ENCODE measurements at places on chromosomes 5 and 9. TPM values are rescaled to one million over a fixed set of nuclear protein-coding genes. Genes with fewer than 3 reads are reported as not detected.

- DNase-seq, result no peak
Measured at GRCh38 chr9:120393386-120394057, 186.4 kb downstream of the CDK5RAP2 start.

Gene AIF1L
- 25.9 TPM for polyA plus RNA-seq

Gene PFN3
- polyA plus RNA-seq, result not detected

DNA sequence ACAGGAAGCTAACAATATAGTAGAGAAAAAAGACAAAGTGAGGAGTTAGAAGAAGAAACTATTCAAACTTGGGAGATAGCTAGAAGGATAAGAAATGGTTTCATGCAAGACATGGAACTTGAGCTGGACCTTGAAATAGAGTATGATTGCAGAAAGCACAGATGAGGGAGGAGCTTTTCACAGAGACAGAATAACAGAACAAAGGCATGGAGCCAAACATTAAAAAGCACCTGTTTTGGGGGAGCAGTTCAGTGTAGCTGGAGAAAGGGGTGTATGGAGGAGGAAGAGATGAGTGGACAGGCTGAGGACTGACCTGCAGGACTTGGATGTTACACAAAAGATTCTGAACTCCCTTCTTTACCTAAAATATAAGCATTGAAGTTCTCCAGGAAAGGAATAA is 25.2 kb downstream of the DTWD2 start:
- DNase-seq, result no peak

- DNase-seq, result peak; percentile 75
Measured at GRCh38 chr9:111232997-111233790, 96.8 kb downstream of the OR2K2 start.

DNA sequence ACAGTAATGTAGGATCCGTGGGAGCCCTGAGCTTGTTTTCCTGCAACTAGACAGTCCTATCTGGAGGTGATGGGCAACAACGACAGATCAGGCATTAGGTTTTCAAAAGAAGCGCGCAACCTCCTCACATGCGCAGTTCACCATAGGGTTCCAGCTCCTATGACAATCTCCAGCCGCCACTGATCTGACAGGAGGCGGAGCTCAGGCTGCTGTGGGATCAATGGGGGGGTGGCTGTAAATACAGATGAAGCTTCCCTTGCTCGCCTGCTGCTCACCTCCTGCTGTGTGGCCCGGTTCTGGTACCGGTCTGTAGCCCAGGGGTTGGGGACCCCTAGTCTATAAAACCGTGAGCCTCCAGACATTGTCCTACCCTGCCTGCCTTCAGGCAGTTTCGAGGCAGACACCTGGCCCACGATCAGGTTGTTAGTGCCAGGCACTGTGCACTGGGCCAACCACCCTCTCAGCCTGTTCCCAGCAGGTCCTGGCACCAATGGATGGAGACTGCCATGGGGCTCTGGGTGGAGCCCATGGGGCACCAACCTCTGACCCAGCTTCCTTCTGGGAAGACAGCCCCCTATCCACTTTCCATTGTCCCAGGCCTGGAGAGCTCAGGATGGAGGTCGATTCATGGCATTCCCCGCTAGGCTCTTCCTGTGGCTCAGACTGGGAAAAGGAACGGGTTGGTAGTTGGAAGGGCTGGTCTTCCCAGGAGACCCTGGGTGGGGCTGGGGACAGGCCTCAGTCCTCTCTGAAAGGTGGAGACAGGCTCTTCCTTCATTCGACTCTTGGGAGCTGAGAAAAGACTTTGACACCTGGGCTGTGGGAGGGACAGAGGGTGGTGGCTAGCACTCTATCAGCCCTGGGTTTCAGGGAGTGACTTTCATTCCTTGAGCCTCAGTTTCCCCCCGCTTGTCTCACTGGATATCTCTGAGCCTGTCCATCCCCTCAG is 1.7 kb downstream of the ENDOG start:
- DNase-seq, result no peak

- DNase-seq, result no peak
Measured at GRCh38 chr9:134972140-134972539, 54.4 kb upstream of the FCN1 start.

- no peak for DNase-seq
Measured at GRCh38 chr5:150112201-150113046, 26.1 kb upstream of the CSF1R start.

DNA sequence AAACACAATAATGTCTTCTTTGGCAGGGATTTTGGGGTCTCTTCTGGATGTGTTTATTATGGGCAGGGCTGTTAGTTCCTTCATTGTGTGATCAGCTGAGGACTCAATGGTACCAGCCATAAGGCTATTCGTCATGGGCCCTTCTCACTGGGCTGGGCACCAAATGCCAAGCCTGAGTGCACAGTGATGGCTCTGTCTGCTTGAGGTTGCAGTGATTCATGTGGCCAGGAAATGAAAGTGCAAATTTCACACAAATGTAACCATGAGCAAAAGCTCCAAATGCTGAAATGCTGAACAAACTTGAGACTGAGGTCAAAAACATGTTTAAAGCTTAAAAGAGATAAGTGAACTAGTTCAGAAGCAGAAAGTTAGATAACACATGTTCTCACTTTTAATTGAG is 191.0 kb downstream of the TARS1 start:
- no peak for DNase-seq

Gene GPR21
- 0.22 TPM for polyA plus RNA-seq

Gene SOX30
- 0.48 TPM for polyA plus RNA-seq

- no peak for DNase-seq
Measured at GRCh38 chr5:14415024-14415697, 166.4 kb upstream of the OTULINL start.

DNA sequence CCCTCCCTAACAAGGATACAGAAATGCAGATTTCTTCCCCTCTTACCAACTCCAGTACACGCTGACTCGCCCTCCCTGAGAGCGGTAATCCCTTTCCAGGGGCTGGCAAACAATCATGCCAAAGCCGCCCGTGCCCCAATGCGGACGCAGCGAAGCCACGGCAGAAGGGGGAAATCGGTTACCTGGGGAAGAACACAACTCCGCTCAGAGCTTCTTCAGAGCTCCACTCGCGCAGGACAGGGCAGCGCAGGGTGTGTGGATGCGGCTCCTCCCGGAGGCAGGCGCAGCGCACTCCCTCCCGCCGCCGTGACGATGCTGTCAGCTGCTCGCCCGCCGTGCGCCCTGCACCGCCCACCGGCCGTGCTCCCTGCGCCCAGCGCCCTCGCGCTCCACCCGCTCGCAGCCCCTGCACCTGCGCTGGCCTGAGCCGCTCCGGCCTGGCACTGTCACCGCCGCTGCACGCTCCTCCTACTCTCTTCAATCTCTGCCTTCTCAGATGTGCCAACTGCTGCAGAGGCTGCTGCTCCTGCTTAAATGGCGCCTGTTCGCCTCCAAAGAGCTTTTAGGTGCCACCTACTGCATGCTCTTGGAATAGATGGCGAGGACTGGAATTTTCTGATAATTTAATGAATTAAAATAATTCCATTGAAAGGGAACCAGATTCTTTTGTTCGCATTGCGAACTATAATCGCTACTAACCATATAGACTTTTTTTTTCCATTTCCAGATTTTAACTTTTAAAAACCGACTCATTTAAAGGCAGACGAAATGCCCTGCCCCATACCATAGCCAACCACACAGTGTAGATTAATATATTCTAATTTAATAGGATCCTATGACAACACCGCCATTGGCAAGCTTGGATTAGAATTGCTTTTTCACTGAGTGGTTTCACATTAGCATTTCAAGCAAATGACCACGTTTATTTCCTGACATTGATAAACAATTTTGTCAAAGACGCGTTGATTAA is at the start of gene DIRAS2:
DIRAS2 (minus strand) TSS at position 255 of the 970 bp plus-strand sequence. CDS start 28,997 bp downstream, outside the sequence.
- peak; percentile 25 for DNase-seq

DNA sequence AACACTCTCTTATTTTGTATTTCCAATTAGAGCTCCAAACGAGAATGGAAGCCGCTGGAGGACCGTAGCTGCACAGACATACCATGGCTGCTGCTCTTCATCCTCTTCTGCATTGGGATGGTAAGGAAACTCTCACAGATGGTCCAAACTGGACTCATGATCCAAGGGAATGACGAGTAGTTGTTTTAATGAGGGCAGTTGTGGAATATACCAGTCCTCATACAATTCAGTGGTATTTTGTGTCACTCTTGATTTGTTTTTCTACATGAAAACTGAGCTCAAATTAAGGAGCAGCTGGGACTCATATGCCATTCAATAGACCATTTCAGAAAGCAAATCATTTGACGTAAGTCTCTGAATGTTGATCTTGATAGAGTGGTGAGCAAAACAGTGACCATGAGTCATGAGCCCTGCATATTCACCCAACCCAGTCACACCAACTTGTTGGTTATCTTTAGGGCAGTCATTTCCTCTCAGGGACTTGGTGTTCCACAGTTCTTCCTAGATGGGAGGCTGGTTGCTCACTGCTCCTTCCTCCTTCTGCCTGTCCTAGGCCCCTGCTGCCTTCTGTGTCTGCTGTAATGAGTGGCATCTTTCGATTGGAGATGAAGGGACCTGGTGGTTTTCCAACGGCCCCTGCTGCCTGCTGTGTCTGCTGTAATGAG is 54.9 kb downstream of the SLC44A1 start:
- DNase-seq, result no peak

- DNase-seq, result no peak
Measured at GRCh38 chr5:131976414-131977211, 31.1 kb upstream of the MEIKIN start.

DNA sequence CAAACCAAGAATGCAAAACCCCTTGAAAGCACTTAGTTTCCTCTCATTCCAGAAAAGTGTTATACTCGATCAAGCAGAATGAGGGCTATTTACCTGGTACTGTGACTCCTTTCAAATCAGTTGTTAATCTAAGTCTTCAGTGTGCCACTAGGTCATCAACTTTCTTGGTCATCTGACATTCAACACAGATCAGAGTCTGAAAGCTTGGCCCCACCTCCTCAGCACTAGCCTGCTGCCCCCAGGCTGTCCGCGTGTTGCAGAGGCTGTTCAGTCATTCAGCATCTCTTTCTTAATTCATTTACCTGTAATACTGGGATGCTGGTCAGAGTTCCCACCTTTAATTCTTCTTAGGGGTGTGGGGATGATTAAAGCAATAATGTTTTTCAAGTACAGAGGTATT is 28.5 kb downstream of the ENC1 start:
- DNase-seq, result no peak

DNA sequence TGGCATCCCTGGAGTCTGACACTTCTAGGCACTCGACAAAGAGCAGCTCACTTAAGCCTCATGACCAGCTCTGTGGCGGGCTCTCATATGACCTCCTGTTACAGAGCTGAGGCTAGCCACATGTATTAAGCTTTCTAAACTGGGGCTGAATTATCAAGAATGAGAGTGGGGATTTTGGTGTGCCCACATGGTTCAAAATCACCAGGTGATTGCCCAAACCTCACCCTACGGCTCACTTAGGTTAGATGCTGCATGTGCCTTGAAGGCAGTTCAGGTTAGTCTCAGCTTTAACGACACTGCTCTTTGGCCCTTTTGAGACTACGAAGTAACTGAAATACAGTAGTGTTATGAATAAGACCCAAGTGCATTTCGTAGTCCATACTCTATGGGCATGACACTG is 39.4 kb upstream of the SMIM32 start:
- DNase-seq, result no peak

- DNase-seq, result no peak
Measured at GRCh38 chr9:100856238-100856637, 172.3 kb upstream of the PLPPR1 start.

DNA sequence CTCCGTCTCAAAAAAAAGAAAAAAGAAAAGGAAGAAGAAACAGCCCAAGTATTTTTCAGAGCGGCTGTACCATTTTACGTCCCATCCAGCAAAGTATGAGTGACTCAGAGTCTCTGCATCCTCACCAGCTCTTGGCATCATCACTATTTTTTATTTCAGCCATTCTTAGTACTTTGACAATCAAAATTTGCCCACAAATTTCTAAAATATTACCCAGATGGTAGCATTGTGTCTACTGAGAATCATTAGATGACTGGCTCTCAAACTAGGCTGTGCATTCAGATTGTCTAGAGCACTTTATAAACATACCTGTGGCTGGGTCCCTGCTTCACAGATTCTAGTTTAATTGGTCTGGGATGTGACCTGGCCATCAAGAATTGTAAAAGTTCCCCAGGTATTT is 21.6 kb upstream of the MELK start:
- no peak for DNase-seq

GRCh38 chr5:42889311-42889933 is 77.7 kb upstream of the SELENOP start:
- peak; percentile 71 for DNase-seq

Gene CACNA1B
- 0.51 TPM for polyA plus RNA-seq

DNA sequence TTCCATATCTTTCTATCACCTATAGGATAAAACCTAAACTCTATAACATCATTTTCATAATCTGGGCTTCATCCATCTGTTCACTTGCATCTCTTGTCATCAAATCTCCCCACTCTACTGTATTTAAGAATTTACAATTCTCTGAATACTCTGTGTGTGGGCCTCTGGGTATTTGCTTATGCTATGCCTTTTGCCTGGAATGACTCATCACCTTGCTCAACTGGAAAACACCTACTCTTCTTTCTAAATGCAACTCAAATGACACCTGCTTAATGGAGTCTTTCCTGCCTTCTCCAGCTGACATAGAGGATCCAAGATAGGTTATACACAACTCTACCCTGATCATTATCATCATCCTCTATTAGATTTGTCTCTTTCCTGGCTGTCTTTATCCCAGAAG is 421.7 kb downstream of the SPATA31D1 start:
- no peak for DNase-seq

DNA sequence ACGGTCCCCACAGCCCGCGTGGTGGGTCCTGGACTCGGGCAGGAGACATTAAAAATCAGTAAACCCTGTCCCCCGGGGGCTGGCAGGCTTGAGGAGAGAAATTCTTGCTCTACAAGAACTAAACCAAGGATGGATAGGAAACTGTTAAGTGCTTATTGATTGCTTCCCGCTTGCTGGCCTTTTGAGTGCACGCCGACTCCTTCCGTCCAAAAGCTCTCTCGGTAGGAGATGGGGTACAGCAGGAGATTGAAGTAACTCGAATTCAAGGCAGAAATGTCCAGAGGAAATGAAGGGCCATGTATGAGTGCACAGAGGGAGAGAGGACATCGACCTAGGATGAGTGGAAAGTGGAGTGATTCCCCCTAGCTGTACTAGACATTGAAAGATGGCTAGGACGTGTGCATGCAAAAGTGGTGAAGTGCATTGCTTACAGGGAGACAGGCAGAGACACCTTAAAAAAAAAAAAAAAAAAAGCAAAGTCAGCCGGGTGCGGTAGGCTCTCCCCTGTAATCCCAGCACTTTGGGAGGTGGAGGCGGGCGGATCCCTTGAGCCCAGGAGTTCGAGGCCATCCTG is 923 bp downstream of the RECK start:
- DNase-seq, result peak; percentile 51

Gene FAM78A
- polyA plus RNA-seq, result 46.7 TPM

Gene CD14
- polyA plus RNA-seq, result 16.6 TPM

Gene RAPGEF6
- 10.5 TPM for polyA plus RNA-seq

GRCh38 chr9:130785053-130785452 is 50.0 kb upstream of the ABL1 start:
- no peak for DNase-seq

Gene IFNK
- polyA plus RNA-seq, result not detected

DNA sequence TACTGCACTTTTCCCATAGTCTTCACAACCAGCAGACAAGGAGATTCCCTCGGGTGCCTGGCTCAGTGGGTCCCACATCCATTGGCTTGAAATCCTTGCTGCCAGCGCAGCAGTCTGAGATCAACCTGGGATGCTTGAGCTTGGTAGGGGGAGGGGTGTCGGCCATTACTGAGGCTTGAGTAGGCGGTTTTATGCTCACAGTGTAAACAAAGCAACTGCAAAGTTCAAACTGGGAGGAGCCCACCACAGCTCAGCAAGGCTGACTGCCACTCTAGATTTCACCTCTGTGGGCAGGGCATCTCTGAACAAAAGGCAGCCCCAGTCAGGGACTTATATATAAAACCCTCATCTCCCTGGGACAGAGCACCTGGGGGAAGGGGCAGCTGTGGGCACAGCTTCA is 512.3 kb upstream of the MPDZ start:
- no peak for DNase-seq

GRCh38 chr5:124512952-124513632 is 233.3 kb downstream of the ZNF608 start:
- no peak for DNase-seq

Gene GCNT1
- polyA plus RNA-seq, result 4.6 TPM

Measured in muscle of arm (tissue), 14 donors.